ENCODE measurements at places on chromosomes 3 and 15. TPM values are rescaled to one million over a fixed set of nuclear protein-coding genes. Genes with fewer than 3 reads are reported as not detected.

GRCh38 chr3:66712210-66712609 lies 211.4 kb upstream of the LRIG1 start:
- no peaks in the 10 kb centered on the region for H3K36me3 ChIP-seq
- no peak overlapping the region for H3K4me3 ChIP-seq
- no peaks in the 10 kb centered on the region for H3K4me1 ChIP-seq
- no peak for DNase-seq
- H3K27ac ChIP-seq: no peak overlapping the region

DNA sequence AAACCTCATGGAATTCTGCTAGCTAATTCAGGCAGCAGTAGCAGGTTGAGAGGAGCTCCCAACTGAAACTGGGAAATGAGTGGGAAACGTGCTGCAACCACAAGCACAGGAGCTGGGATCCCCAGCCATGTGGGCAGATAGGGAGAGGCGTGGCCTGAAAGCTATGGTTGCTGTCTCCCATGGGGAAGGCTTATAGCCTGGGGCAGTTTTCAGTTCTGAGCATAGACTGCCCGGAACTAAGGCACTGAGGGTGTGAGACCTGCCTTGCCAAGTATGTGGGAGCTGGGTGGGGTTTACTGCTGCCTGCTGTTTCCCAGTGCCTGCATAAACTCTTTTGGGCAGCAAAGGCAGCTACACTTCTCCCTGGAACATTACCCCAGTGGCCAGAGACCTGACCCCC lies 229.5 kb downstream of the TUSC7 start:
- no peaks in the 10 kb centered on the region for H3K27me3 ChIP-seq
- H3K4me3 ChIP-seq: no peak overlapping the region
- H3K36me3 ChIP-seq: no peaks in the 10 kb centered on the region
- no peaks in the 10 kb centered on the region for H3K4me1 ChIP-seq

DNA sequence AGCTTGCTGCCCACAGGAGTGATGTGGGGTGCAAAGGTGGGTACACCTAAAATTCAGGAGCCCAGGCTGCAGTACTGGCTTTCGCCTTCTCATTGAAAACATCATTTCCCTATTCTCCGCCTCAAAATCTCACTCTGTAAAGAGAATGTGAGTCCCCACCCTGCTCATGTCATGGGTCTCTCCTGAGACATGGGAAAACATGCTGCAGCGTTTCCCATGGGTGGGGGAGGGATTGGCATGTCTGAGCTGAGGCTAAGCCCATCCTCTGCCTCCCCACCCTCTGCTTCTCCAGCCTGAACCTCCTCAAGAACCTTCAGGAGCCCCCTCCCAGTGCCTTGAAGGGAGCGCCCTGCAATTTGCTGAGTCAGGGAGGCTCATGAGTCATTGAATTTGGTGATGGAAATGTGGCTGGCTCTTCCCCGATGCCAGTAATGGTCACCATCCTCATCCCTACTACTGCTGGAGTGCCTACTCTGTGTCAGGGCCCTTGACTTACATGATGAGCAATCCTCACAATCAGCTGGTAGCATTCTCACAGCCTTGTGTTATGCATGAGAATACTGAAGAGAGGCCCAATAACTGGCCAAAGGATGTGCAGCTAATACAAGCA lies 28.8 kb downstream of the WNT5A start:
- H3K4me1 ChIP-seq: no peaks in the 10 kb centered on the region
- H3K27ac ChIP-seq: no peak overlapping the region

The AGBL1 gene
- not detected for total RNA-seq

The CIDEC gene
- not detected for total RNA-seq

DNA sequence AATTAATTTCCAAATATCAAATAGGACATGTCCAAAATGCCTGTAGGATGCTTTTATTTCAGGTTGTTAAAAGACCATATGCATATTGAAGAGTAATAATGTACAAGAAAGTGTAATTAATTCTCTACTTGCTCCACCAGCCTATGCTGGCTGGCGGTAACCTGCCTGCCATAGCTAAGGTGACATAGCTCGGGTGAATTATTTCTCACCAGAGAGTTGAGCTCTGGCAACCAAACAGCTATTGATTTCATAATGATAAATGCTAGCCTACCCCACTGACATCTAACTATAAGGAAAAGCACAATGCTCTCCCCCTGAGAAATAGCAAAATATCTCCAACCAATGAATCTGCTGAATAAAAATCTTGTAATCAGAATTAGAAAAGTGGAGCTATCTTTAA lies 48.9 kb downstream of the GADL1 start:
- no peak overlapping the region for H3K27ac ChIP-seq
- no peaks in the 10 kb centered on the region for H3K36me3 ChIP-seq
- DNase-seq: no peak
- peaks cover 6% of the 10 kb centered on the region for H3K27me3 ChIP-seq
- H3K4me1 ChIP-seq: peaks cover 21% of the 10 kb centered on the region

The ROBO1 gene
- total RNA-seq: 13.8 TPM

- no peak for DNase-seq
- peaks cover 24% of the 10 kb centered on the region for H3K4me1 ChIP-seq
- H3K27me3 ChIP-seq: peaks cover 10% of the 10 kb centered on the region
- H3K36me3 ChIP-seq: no peaks in the 10 kb centered on the region
- no peak overlapping the region for H3K27ac ChIP-seq
- no peak overlapping the region for H3K4me3 ChIP-seq
These were observed 8.6 kb upstream of the CYP8B1 start for GRCh38 chr3:42884324-42884723.

GRCh38 chr3:39275963-39276593 lies 3.8 kb downstream of the CX3CR1 start:
- peaks cover 6% of the 10 kb centered on the region for H3K4me1 ChIP-seq
- peaks cover 6% of the 10 kb centered on the region for H3K27me3 ChIP-seq
- no peak overlapping the region for H3K4me3 ChIP-seq

The EFHB gene
- 0.50 TPM for total RNA-seq

- H3K4me1 ChIP-seq: no peaks in the 10 kb centered on the region
- H3K27me3 ChIP-seq: no peaks in the 10 kb centered on the region
- DNase-seq: no peak
- no peak overlapping the region for H3K4me3 ChIP-seq
- H3K27ac ChIP-seq: no peak overlapping the region
These were observed 250.0 kb downstream of the PLOD2 start for GRCh38 chr3:145911016-145911415.

DNA sequence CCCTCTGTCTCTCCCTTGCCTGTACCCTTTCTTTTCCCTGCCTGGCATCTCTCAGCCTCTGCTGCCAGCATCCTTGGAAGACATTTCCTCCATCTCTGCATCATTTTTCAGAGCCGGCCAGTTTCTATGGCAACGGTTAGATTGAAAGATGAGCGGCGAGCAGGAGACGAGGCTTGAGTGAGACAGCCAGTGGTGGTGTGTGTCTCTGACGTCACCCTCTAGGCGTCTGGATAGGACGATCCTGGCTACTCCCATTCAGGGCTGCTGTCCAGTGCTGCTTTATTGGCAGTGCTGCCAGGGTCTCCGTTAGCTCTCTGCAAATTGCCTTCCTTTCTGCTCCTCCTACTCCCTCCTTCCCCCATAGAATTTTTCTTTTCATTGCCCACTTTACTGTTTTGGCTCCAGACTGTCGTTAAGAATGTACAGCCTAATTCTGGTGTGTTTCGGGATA lies 57.9 kb downstream of the TRAK1 start:
- H3K4me1 ChIP-seq: peaks cover 25% of the 10 kb centered on the region
- H3K36me3 ChIP-seq: no peaks in the 10 kb centered on the region
- no peak for DNase-seq
- H3K27me3 ChIP-seq: no peaks in the 10 kb centered on the region
- H3K27ac ChIP-seq: peak overlapping the region; percentile 30

DNA sequence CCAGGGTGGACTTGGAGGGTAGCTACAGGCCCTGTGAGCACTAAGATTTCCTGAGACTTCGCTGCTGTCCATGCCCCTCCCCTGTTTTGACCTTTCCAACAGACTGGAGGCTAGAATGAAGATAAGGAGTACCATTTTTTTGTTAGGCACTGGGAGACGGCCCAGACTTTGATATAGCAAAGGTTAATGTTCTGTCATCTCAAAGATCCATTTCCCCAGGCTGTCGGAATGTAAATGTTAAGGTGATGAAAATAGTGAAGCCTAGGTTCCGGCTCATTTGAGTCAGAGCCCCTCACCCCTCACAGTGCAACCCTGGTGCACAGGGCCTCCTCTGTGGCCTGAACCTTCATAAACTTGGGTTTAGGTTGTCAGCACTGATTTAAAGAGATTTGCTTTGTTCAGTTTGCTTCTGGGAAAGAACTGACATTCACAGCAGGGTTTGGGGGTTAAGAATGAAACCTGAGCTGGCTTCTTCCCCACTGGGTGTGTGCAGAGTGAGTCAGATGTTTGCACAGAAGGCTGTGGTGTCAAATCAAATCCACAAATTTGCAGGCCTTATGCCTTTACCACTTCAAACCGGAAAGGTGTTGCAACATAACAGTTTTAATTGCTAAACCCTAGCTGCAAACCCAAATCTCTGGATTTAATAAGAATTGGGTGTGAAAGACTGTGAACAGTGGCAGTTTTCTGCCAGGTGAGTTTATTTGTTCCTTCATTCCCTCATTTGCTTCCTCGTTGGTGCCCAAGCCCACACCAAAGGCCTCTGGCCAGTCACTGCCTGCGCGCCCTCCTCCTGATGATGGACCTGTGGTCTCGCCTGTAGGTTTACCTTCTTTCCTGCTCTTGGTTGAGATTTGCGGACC lies 20.6 kb upstream of the KCTD6 start:
- H3K36me3 ChIP-seq: no peaks in the 10 kb centered on the region
- H3K4me3 ChIP-seq: no peak overlapping the region
- peak; percentile 61 for DNase-seq
- peaks cover 4% of the 10 kb centered on the region for H3K27me3 ChIP-seq

The CEP152 gene
- 27.3 TPM for total RNA-seq

- no peak overlapping the region for H3K4me3 ChIP-seq
- H3K27me3 ChIP-seq: no peaks in the 10 kb centered on the region
- H3K4me1 ChIP-seq: no peaks in the 10 kb centered on the region
- H3K36me3 ChIP-seq: no peaks in the 10 kb centered on the region
- no peak overlapping the region for H3K27ac ChIP-seq
These were observed 73.8 kb downstream of the MINAR1 start for GRCh38 chr15:79505956-79506355.
